Activated CD4-positive, alpha-beta memory T cell treated with anti-CD3 and anti-CD28 coated beads for 36 hours (primary cell): ENCODE measurements at places on chromosomes 3 and 15. TPM values are rescaled to one million over a fixed set of nuclear protein-coding genes. Genes with fewer than 3 reads are reported as not detected.

DNA sequence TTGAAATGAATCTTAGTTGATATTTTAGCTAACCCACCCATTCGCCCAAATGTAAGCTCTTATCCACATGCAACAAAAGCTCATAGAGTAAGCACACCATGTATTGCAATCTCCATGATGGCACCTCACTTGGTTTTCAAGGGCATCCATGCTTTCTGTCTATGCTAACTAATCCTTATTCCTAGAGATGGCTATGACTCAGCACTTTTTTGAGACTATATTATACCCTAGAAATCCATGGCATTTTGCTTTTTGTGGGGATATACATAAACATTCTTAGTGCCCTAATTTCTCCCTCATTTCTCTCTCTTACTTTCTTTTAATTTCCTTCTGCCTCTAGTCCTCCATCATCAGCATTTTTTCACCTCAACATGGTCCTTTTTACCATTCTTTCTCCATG lies 168.5 kb upstream of the STT3B start:
- no peak overlapping the region for H3K4me3 ChIP-seq
- H3K36me3 ChIP-seq = no peaks in the 10 kb centered on the region
- no peak overlapping the region for H3K27ac ChIP-seq
- peaks cover 21% of the 10 kb centered on the region for H3K4me1 ChIP-seq

The SCN5A gene
- 0.12 TPM for total RNA-seq

DNA sequence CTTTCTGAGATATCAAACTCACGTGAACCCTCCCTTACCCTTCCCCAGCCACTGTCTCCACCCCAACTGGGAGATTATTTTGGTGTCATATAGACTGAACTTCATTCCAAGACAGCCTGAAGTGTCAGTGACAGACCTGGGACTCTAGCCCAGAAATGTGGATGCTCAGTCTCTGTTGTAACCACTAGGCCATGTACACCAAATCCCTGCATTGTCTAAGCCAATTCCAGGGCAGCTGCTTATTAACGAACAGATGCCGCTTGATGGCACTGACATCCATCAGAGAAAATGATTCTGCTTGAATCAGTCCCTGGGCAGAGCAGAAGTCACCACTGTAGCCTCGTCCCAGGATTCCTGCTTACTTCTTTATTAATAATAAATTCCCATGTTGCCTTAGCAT lies 305.5 kb downstream of the GRM7 start:
- no peak overlapping the region for H3K4me3 ChIP-seq
- no peak overlapping the region for H3K27ac ChIP-seq
- no peak for DNase-seq

DNA sequence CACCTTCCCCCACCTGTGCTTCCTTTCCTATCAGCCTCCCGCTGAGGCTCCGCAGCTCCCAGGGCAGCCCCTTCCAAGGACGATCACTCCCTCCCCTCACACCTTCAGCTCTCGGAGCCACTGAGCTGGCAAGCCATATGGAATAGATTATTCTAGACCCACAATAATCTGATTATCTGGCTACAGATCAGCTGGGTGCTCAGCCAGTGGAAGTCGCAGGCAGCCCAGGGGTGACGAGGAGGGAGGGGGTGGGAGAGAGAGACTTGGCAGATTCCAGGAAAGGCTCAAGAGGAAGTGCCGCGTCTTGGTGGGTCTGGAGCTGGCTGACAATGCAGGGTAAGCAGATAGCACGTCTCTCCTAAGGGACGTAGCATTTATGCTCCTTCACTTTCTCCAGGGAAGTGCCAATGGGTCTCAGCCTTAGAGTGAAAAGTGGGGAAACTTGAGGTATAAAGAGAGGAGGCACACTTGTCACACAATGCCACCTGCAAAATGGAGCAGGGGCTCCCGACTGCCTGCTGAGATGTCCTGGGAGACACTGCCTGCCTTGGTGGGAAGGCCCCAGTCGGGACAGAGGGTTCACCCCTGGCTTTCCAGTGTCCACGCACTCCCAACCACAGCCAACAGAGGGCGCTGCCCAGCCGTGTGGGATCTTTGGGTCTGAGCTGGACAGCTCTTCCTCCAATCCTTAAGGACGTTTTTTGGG lies 9.4 kb upstream of the MESP1 start:
- no peak overlapping the region for H3K27ac ChIP-seq
- peaks cover 5% of the 10 kb centered on the region for H3K27me3 ChIP-seq
- H3K36me3 ChIP-seq = no peaks in the 10 kb centered on the region
- no peak overlapping the region for H3K4me3 ChIP-seq
- H3K4me1 ChIP-seq = no peaks in the 10 kb centered on the region

The KCNAB1 gene
- not detected for total RNA-seq

- H3K4me1 ChIP-seq = no peaks in the 10 kb centered on the region
- no peak overlapping the region for H3K4me3 ChIP-seq
- H3K36me3 ChIP-seq = no peaks in the 10 kb centered on the region
- no peak overlapping the region for H3K27ac ChIP-seq
These were observed 96.2 kb upstream of the ACP3 start for GRCh38 chr3:132220986-132221385.
